Coronary artery (tissue), 2 donors: ENCODE measurements at places on chromosomes 7 and 10.

- DNase-seq: no peak
Measured at GRCh38 chr7:102925976-102926782, 13.4 kb downstream of the LRRC17 start.

- DNase-seq: no peak
Measured at GRCh38 chr7:20075992-20076820, 141.0 kb downstream of the MACC1 start.

DNA sequence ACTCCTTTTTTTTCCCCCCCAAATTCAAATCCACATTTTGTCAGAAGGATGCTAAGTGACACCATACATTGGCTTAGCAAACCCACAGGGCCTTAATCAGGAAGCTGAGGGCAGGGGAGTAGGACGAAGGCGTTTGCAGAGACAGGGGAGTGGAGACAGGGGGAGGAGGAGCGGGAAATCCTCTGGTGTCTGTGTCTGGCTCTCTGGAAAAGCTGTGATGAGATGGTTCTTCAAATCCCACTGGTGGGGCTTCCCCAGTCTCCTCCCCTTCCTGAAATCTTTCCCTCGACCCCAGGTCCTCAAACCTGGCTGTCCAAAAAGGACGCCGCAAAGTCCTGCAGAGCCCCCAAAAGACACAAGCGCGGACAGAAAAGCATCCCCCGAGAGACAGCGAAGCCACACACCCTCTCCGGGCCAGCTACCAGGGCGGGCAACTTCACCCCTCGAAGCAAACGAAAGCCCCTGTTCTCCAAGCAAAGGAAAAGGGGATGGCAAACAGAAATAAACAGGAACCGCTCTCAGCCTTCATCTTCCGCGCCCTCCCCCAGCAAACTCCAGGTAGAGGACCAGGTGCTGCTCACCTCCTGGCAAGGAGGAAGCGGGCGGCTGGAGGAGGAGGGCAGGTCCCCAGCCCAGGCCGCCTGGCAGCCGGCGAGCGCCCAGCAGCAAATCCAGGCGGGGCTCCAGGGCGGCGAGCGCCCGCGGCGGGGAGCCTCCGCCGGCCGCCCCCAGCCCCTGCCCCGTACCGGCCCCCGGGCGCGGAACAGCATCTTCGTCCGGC, 520 bp downstream of the ELAPOR2 start:
- no peak for DNase-seq

DNA sequence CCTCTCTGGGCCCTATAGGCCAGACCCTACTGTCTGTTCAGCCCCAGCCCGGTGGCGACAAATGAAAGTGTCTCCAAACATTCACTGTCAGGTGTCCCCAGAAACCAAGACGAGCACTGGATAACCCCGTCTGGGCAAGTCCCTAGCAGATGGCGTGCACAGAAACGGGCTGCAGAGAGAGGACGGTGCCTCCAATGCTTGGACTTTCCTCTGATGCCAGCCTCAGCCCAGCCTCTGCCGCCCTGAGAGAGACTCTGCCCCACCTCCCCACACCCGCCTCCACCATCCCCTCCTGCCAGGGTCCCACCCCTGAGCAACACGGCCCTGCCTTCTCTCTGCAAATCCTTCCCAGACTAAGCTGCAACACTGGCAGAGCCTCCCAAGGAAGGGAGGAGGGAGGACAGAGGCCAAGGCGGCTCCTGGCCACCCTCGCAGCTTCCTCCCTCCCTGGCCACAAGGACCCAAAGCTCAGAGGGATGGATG, 7.4 kb upstream of the LFNG start:
- DNase-seq: no peak

DNA sequence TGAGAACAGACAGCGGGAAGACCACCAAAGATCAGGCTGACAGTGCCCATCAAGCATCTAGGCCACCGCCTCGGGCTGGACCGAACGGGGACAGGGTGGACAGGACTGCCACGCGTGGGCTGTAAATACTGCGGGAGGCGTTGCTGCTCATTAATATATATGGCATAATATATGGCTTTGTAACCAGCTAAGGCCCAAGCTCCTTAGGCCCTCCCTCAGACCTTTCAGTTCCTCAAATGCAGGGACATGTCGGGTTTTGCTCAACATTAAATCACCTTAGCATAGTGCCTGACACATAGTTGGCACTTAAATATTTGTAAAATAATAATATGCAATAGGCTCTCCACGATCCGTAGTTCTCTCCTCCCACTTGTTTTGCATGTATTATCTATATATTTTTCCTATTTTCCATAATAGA, 402 bp upstream of the TMEM168 start:
- no peak for DNase-seq
